ENCODE measurements at places on chromosomes 4 and X. TPM values are rescaled to one million over a fixed set of nuclear protein-coding genes. Genes with fewer than 3 reads are reported as not detected.

DNA sequence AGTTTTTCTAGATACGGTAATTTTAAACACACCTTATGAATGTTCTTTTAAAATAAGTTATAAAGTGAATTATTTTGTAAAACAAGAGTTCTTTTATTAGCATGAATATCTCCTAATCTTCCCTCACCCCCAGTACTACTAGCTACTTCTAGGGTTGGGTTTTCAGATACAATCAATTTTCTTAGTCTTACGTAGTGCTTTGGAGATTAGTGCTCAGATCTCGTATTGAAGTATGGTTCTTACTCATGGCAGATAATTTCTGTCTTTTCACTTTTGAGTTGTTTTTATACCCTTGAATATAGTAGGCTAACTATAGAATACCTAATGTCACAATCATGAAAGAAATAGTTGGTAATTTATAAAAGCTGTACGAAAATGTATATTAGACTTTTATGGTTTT lies 43.2 kb downstream of the CDKL5 start:
- no peaks in the 10 kb centered on the region for H3K27me3 ChIP-seq
- H3K36me3 ChIP-seq, result no peaks in the 10 kb centered on the region
- DNase-seq, result no peak
- H3K4me1 ChIP-seq, result no peaks in the 10 kb centered on the region
- no peak overlapping the region for H3K4me3 ChIP-seq

- H3K27ac ChIP-seq, result no peak overlapping the region
- no peaks in the 10 kb centered on the region for H3K36me3 ChIP-seq
- no peaks in the 10 kb centered on the region for H3K27me3 ChIP-seq
- no peak for DNase-seq
- H3K4me3 ChIP-seq, result no peak overlapping the region
These were observed 12.0 kb downstream of the WFS1 start for GRCh38 chr4:6281436-6282313.

Gene ARX
- 91.5 TPM for total RNA-seq

Gene CYP2U1
- total RNA-seq, result 7.2 TPM

DNA sequence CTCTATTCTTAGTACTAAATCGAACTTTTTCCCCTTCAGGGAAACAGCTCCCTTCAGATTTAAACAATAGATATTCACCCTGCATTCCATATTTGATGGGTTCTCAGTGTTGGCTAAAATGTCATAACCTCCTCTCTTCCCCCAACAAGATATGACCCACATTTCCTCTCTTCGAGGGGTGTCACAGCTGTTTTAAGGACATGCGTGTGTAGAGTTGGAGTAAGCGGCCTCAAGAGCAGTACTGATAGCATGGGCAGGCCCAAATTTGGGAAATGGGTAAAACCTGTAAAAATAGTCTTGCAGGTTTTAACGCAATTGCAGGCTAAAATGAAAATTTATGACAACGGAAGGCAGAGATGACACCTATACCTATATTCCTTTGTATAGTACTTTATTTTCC lies 28.7 kb downstream of the SAT1 start:
- no peaks in the 10 kb centered on the region for H3K4me1 ChIP-seq
- no peak overlapping the region for H3K4me3 ChIP-seq
- no peaks in the 10 kb centered on the region for H3K36me3 ChIP-seq
- no peak for DNase-seq
- no peaks in the 10 kb centered on the region for H3K27me3 ChIP-seq
- no peak overlapping the region for H3K27ac ChIP-seq

Gene OTC
- not detected for total RNA-seq

DNA sequence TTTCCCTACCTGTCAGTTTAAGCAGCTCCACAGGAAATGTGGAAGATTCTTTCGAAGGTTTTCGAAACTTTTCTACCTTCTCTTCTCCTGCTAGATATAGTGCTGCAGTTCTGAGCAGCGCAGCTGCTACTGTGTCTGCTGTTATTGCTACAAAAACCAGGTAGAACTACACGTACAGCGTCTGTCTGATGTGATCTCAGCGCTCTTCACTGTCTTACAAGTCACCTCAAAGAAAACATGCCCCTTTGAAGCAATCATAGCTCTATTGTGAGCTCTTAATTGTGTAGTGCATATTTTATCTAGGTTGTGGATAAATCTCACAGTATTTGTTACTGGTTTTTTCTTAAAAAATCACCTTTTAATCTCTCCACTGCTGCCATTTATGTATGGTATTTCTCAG lies 147.6 kb upstream of the BMPR1B start:
- peaks cover 5% of the 10 kb centered on the region for H3K4me1 ChIP-seq
- H3K27me3 ChIP-seq, result no peaks in the 10 kb centered on the region
- H3K36me3 ChIP-seq, result no peaks in the 10 kb centered on the region
- H3K27ac ChIP-seq, result no peak overlapping the region
- no peak overlapping the region for H3K4me3 ChIP-seq
- DNase-seq, result no peak

DNA sequence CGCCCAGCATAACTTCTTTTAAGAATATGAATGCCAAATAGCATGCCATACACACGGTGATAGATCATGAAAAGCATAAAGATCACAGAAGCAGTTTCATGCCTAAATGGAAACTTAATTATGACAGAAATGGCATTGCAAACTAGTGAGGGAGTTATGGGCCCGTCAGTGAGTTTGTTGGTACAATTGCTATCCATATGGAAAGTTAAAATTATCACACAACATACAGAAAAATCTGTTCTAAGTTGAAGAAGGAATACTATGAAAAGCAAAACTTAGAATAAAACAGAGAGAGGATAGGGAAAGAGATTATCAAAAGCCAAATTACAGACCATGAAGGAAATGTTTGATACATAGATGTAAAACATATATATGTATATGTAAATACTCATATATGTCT lies 30.2 kb upstream of the RAP1GDS1 start:
- no peak overlapping the region for H3K4me3 ChIP-seq
- H3K27ac ChIP-seq, result no peak overlapping the region
- DNase-seq, result no peak
- no peaks in the 10 kb centered on the region for H3K36me3 ChIP-seq
- no peaks in the 10 kb centered on the region for H3K4me1 ChIP-seq

DNA sequence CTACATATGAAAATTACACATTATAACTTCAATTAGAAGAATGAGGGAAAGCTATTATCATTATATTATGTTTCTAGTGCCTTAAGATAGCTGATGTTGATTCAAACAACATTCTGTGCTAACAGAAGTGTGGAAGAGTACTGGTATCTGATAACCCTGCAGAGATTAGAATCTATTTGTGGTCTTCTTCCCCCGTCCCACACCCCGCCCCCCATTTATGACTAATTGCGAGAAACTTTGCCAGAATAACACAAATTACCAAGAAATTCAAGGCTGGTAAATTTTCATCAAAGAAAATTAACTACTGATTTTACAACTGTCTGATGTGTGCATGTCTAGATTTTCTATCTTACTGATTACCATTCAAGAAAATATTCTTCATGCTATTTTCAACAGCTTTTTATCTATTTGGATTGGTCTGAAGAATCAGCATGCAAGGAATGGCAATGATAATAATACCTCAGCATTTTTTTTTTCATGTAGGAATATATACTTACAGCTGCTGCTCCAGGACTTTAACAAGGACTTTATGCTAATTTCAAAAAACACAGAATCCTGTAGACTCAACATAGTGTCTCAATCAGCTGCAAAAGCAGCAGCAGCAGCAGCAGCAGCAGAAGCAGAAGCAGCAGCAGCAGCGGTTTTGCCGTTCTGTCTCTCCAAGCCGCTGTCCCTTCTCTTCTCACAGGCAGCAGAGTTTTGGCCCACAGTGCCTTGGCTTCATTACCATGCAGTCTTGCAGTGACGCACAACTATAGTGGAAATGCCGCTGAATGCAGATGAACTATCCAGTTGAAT lies 126.7 kb downstream of the FRYL start:
- peak; percentile 47 for DNase-seq
- H3K4me1 ChIP-seq, result no peaks in the 10 kb centered on the region
- H3K27ac ChIP-seq, result no peak overlapping the region
- no peak overlapping the region for H3K4me3 ChIP-seq

DNA sequence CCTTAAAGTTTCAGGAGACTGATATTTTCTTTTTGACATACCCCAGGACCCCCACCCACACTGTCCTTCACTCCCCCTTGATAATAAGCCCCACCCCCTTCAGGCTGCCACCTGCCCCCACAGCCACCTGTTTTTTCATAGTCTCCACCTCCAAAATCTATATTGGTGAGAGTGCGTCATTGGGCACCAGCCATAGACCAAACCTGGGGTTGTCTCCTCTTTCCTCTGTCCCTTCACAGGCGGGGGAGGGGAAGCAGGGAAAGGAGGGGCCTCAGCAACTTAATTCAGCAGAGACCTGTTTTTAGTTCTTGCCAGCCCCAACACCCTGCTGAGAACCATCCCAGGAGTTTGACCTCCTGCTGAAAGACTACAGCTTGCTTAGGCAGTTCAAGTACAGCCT lies 1.1 kb downstream of the ARHGAP36 start:
- no peaks in the 10 kb centered on the region for H3K27me3 ChIP-seq
- no peaks in the 10 kb centered on the region for H3K4me1 ChIP-seq
- DNase-seq, result no peak
- no peak overlapping the region for H3K27ac ChIP-seq

DNA sequence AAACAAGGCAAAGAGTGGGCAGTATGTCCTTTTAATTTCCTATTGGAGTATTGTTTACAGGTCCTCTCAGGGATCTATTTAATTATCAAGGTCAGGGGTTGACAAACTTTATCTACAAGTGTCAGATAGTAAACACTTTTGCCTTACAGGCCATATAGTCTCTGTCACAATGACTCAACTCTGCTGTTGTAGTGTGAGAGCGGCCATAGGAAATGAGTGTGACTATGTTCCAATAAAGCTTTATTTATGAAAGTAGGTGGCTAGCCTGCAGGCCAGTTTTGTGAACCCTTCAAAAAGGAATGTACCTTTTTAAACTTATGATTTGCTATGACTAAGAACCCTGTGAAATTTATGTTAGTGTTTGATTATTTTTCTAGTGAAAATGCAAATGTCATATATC lies 156.1 kb downstream of the GPAT3 start:
- H3K36me3 ChIP-seq, result no peaks in the 10 kb centered on the region
- no peak overlapping the region for H3K27ac ChIP-seq
- DNase-seq, result no peak
- H3K4me1 ChIP-seq, result no peaks in the 10 kb centered on the region

Gene DKK2
- 1.9 TPM for total RNA-seq

DNA sequence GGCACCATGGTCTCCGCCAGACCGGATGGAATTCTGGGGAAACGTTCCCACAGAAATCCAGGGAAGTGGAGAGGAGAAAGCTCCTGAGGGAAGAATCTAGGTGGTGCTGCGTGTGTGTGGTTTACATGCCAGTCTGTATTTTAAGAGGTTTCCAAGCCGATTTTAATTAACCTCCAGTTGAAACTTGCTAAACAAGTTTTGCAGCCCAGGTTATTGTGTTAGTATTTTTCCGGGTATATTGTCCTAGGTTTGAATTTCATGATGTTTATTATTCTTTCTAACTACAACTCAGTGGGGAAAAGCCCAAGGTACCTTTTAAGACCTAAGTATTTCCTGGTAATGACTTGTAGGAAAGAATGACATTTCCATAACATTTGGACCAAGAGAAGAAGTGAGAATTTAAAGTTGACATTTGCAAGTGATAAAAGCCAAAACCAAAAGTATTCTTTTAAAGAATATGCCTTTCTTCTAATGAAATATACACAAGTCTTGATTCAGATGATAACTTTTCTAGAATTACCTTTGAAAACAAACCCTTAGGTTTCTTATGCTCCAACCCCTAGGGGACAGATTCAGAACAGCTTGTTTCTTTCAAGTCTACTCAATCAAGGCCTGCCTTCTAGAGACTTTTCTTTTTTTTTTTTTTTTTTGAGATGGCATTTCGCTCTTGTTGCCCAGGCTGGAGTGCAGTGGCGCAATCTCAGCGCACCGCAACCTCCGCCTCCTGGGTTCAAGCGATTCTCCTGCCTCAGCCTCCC lies 14.6 kb downstream of the SAT1 start:
- H3K27ac ChIP-seq, result no peak overlapping the region
- no peaks in the 10 kb centered on the region for H3K4me1 ChIP-seq
- H3K4me3 ChIP-seq, result no peak overlapping the region
- H3K36me3 ChIP-seq, result no peaks in the 10 kb centered on the region
- no peaks in the 10 kb centered on the region for H3K27me3 ChIP-seq

DNA sequence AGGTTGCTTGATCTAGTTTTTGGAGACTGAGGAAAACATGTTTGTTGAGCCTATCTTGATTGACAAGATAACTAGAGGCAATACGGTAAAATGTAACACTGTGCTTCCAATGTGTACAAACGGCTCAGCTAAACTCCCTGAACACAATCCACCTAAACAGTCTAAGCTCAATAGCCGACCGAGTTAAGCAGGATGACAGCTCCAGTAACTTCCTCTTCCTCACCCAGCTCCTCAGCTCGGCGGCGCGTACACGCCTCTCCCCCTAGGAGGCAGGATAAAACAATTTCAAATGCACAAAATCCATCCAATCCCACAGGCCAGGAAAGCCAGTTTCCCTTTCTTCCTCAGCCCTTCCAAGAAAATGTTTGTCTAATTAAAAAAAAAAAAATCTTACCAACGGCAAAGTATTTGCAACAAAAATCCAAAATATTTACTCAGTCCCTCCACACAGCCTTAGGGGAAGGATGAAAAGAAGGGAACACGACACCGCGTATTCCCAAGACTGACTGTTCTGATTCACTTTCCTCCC lies 1.0 kb downstream of the CNOT6L start:
- peak; percentile 76 for DNase-seq
- no peaks in the 10 kb centered on the region for H3K36me3 ChIP-seq
- H3K27ac ChIP-seq, result peak overlapping the region; percentile 98

GRCh38 chrX:10393899-10394298 lies 226.5 kb downstream of the MID1 start:
- H3K4me3 ChIP-seq, result no peak overlapping the region
- DNase-seq, result no peak
- H3K27me3 ChIP-seq, result no peaks in the 10 kb centered on the region
- H3K4me1 ChIP-seq, result no peaks in the 10 kb centered on the region
- H3K27ac ChIP-seq, result no peak overlapping the region

GRCh38 chr4:139934708-139935195 lies 219.2 kb downstream of the MAML3 start:
- H3K27me3 ChIP-seq, result no peaks in the 10 kb centered on the region
- H3K4me3 ChIP-seq, result no peak overlapping the region
- DNase-seq, result no peak
- H3K27ac ChIP-seq, result peak overlapping the region; percentile 46
- H3K4me1 ChIP-seq, result peaks cover 10% of the 10 kb centered on the region
- H3K36me3 ChIP-seq, result no peaks in the 10 kb centered on the region

- no peak for DNase-seq
- peak overlapping the region; percentile 51 for H3K4me3 ChIP-seq
- no peaks in the 10 kb centered on the region for H3K36me3 ChIP-seq
- peaks cover 2% of the 10 kb centered on the region for H3K4me1 ChIP-seq
- no peak overlapping the region for H3K27ac ChIP-seq
- H3K27me3 ChIP-seq, result no peaks in the 10 kb centered on the region
These were observed 605 bp upstream of the CDKL2 start for GRCh38 chr4:75630937-75631329.

Gene BST1
- 5.6 TPM for total RNA-seq

GRCh38 chr4:130028552-130028951 lies 932.6 kb downstream of the C4orf33 start:
- H3K36me3 ChIP-seq, result no peaks in the 10 kb centered on the region
- no peaks in the 10 kb centered on the region for H3K4me1 ChIP-seq
- no peaks in the 10 kb centered on the region for H3K27me3 ChIP-seq
- no peak for DNase-seq

Measured in ovary (tissue), 10 donors.